ENCODE measurements at places on chromosomes 7 and 10.

DNA sequence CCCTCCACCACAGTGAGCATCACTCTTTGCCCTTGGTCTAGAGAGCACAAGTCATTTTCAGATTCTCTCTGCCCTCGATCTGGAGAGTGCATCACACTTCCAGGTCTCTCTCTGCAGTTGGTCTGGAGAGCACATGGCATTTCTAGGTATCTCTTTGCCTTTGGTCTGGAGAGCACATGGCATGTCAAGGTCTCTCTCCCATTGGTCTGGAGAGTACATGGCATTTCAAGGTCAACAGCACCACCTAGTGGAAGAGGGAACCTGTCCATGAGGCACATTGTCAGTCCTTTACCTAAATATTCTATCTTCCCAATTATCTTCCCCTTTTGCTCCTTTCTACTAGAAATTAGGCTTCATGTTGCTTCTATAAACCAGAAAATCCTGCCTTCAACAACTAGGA lies 1139.4 kb downstream of the XPNPEP1 start:
- DNase-seq = no peak

GRCh38 chr10:89853781-89854191 lies 152.4 kb downstream of the KIF20B start:
- DNase-seq = no peak

GRCh38 chr10:101131962-101132635 lies 999 bp downstream of the TLX1 start:
- DNase-seq = no peak

- DNase-seq = no peak
Observed at GRCh38 chr7:136914016-136914415, 45.6 kb downstream of the CHRM2 start.
